ENCODE measurements at places on chromosomes 5 and 9.

- no peak for DNase-seq
Observed at GRCh38 chr5:178301641-178302040, 69.0 kb upstream of the PHYKPL start.

- DNase-seq = no peak
Observed at GRCh38 chr5:159912033-159912800, 4.1 kb upstream of the ADRA1B start.

DNA sequence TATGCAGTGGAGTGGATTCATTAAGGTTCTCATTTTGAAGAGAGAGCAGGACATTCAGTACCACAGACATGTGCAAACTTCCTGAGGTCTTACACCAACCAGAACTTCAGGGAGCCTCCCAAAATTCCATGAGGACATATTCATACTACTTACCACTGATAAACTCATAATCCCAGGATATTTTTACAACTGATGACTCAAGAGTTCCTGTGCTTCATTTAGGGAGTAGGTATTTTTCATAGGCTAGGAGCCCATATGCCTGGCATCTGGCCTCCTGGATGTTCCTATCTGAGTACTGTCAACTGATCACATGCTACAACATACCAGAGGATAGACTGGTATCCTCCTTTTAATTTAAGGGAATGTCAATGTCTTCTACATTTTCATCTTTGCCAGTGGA, 578.0 kb downstream of the EFNA5 start:
- no peak for DNase-seq

- DNase-seq = no peak
Observed at GRCh38 chr9:95515272-95516113, 1.3 kb downstream of the PTCH1 start.

DNA sequence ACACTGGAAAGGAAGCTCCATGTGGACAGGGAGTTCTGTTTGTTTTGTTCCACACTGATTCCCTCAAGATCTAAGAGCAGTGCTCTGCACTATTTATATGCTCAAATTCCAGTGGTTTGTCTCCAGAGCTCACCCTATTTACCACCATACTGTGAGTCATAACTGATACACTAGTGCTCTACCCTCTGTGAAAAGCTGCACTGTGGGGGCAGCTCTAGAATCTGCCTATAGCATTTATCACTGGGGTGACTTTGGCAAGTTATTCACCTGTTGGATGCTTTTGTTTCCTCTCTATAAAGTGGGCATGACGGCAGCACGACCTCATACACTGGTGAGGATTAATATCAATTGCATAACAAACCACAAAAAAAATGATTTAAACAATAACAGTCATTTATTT, 307.8 kb downstream of the NR2F1-AS1 start:
- DNase-seq = no peak

GRCh38 chr9:87491523-87491922, 6.1 kb upstream of the DAPK1 start:
- no peak for DNase-seq

DNA sequence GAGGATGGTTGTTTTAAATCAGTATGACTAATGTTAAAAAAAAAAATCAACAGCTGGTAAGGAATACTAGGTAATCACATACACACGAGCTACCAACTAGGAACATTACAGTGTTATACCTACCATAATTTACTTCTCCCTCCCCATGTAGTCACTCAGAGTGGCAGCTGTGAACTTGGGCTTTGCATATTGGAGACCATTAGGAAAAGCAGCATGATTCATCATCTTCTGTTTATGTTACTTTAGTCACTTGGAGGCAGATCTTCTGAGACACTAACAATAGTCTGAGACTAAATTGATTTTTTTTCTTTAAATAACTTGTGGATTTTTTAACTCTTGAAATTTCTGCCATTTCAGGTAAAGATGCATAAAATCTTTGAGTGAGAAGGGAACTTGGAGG, 141.5 kb upstream of the NR4A3 start:
- no peak for DNase-seq

GRCh38 chr5:66134407-66134861, 9.7 kb upstream of the SREK1 start:
- no peak for DNase-seq

- DNase-seq = no peak
Observed at GRCh38 chr9:110808599-110808980, 140.0 kb downstream of the MUSK start.
